ENCODE measurements at places on chromosomes 16 and 17.

- no peak for DNase-seq
These were observed 103.4 kb downstream of the ZNF778 start for GRCh38 chr16:89320782-89321501.

DNA sequence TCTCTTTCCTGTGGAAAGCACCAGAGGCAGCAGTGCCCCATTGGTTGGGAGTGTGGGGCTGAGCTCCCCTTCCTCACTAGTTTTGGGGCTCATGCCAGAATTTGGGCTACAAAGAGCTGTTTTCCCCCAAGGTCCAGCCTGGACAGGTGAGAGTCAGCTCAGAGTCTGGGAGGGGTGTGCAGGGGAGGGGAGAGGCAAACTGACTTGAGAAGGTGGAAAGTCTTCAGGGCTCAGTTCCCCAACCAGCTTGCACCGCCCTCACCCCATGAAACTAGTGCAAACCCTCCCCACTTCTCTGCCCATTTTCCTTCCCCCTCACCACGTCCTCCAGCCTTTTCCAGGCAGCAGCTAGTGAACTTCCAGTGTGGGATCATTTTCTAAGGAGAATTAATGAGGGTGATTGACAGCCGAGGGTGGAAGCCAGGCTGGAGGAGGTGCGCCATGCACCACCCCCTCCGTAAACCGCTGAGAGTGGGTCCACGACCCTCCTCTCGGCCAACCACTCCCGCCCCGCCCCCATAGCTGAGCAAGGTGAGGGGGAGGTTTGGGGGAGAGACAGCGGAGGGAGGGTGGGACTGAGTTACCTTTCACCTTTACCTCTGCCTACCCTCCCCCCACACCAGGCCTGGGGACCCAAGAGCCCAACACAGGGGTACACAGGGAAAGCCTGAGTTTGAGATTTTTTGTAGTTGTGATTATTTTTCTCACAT, 6.2 kb upstream of the DLX4 start:
- DNase-seq, result no peak

- DNase-seq, result no peak
These were observed 4.4 kb downstream of the ATP2A1 start for GRCh38 chr16:28882551-28883160.

DNA sequence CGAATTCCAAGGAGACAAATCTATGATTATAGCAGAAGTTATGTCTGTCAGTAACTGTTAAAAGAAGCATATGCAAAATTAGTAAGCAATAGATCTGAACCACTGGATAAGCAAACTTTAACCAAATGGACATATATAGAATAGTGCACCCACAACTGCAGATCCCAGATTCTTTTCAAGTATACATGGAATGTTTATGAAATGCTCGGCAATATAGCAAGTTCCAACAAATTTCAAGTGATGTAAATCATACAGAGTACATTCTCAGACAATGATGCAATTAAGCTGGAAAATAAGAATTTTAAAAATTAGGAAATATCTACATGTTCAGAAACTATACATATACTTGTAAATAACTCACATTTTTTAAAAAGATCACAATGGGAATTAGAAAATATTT, 8.4 kb upstream of the HELZ start:
- no peak for DNase-seq

GRCh38 chr17:29378500-29378899, 11.7 kb upstream of the TAOK1 start:
- DNase-seq, result no peak

DNA sequence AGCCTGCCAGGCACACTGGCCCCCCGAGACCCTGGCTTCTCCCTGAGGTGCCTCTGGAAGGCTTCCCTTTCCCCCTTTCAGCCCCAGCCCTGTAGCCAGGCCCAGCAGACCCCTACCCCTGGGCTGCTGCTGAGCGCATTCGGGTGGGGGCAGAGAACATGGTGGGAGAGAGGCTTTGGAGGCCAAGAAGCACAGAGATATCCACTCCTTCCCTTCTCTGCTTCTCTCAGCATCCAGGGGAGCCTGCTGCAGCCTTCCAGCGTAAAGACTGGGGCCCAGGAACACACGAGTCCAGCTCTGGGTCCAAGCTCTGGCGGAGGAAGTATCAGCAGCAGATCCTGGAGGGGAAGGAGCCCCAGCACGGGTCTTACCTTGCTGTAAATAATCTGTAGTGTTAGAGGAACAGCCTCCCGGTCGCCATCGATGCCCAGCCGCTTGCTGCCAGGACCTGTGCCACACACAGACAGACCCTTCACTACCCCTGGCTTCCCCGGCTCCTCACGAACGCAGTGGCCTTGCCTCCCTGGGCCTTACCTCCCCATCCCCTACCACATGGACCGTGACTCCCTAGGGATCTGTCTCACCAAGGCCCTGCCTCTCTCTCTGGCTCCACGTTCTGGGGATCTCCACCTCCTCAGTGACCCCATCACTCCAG, 17.0 kb upstream of the PIK3R6 start:
- DNase-seq, result no peak

DNA sequence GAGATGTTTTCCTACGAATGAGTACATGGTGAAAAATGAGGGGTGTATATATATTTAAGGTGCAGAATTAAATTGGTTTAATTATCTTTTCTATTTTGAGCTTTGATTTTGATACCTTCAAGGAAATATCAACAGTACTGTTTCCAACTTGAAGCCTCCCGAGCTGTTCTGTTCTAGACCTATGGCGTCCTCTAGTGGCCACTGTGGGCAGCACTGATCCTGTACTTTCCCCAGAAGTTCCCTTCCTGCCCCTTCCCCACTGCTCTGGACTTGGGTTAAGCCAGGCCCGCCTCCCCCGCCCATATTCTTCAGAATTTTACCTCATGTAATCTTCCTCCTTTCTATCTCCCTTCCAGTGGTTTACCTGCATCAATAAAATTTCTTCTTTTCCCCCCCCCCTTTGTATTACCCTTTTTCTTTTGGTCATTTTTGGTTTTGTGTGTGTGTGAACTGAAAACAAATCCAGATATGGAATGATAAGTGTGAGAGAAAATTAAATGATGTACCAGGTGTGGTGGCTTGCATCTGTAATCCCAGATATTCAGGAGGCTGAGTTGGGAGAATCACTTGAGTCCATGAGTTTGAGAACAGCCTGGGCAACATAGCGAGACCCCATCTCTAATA, 1643.5 kb downstream of the TP53TG3F start:
- no peak for DNase-seq

- DNase-seq, result no peak
These were observed 7.4 kb upstream of the SPAG9 start for GRCh38 chr17:51128076-51128475.

DNA sequence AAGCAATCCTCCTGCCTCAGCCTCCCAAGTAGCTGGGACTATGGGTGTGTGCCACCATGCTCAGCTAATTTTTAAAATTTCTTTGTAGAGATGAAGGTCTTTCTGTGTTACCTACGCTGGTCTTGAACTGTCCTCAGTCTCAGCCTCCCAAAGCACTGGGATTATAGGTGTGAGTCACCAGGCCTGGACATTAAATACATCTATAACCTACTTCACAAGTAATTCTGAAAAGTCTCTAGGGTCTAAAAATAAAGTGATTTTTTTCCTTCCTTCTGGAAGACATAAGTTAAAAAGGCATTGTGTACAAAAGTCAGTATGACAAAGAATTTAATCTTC, 118.3 kb downstream of the PARN start:
- DNase-seq, result no peak

DNA sequence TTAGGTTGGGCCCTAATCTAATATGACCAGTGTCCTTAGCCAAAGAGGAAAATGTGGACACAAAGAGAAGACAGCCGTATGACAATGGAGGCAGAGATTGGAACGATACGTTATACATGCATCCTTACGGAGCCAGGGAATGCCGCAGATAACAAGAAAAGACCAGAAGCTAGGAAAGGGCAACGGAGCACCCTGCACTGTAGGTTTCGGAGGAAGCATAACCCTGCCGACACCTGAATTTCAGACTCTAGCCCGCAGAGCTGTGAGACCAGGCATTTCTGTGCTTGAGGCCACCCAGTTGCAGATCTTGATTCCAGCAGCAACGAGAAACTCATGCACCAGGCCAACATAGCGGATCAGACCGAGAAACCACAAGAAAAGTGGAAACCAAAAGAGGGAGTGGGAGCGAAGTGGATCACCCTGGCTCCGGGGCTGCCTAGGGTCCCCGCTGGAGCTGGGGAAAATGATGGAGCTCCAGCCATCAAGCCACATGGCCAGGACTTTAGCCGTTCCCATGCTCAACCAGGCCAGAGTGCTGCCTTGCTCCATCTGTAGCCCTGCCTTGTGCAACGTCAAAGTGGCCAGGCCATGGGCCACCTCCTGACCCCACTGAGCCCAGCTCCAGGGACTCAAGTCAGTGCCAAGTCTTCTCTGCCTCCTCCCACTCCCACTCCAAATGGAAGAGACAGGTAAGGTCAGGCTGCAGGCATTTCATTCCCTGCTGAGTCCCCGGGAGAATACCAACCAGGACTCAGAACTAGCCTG, 51.7 kb upstream of the RPL38 start:
- no peak for DNase-seq

- no peak for DNase-seq
These were observed 5.5 kb upstream of the MED11 start for GRCh38 chr17:4725646-4726310.

GRCh38 chr17:62673614-62674362, 46.3 kb downstream of the MRC2 start:
- DNase-seq, result no peak

GRCh38 chr17:45748731-45749310, 35.3 kb upstream of the CRHR1 start:
- no peak for DNase-seq

GRCh38 chr16:79393127-79393526, 207.4 kb downstream of the MAF start:
- DNase-seq, result no peak

- DNase-seq, result no peak
These were observed 15.5 kb upstream of the RBFOX3 start for GRCh38 chr17:79626156-79626890.

DNA sequence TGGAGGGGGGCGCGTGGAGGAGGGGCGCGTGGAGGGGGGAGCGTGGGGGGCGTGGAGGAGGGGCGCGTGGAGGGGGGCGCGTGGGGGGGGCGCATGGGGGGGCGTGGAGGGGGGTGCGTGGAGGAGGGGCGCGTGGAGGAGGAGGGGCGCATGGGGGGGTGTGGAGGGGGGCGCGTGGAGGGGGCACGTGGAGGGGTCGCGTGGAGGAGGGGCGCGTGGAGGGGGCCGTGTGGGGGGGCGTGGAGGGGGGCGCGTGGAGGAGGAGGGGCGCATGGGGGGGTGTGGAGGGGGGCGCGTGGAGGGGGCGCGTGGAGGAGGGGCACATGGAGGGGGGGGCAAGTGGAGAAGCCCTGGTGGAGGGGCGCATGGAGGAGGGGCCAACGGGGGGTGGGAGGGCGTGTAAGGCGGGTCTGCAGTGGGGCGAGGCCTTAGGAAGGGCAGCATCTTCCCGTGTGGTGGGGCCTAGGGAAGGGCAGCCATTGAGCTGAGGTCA, 7.3 kb downstream of the MSLN start:
- DNase-seq, result no peak

- DNase-seq, result no peak
These were observed 333.5 kb downstream of the NPIPA8 start for GRCh38 chr16:18003033-18003432.

GRCh38 chr17:61863801-61864126, 436 bp upstream of the BRIP1 start:
- DNase-seq, result no peak

- DNase-seq, result no peak
These were observed 21.2 kb upstream of the ITGB3 start for GRCh38 chr17:47232465-47232864.

GRCh38 chr16:58384437-58385055, 7.7 kb upstream of the GINS3 start:
- no peak for DNase-seq

- DNase-seq, result no peak
These were observed 64.0 kb downstream of the USP32 start for GRCh38 chr17:60327901-60328273.

DNA sequence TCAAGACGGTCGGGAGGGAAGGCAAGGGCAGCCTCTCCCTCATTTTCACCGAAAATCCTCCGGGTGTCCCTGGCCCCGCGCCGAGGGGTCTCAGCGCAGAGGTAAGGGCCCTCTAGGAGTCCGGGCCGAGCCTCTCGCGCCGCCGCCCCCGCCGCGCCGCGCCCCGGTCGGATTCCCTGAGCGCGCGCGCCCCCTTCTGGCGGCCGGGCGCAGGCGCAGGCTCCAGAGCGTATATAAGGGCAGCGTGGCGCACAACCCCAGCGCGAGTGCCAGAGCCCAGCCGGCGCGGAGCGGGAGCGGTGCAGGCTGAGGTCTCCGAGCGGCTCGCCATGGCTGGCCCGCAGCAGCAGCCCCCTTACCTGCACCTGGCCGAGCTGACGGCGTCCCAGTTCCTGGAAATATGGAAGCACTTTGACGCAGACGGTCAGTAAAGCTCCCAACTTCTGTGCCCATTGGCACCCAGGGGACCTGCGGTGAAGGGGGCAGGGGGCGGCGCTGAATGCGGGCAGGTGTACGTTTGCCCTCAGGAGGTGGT, at the start of gene CALB2:
TSS of gene CALB2 (plus strand) at position 260 of the 535 bp plus-strand sequence. CDS start at position 330, 70 bp downstream.
- DNase-seq, result peak; percentile 40

DNA sequence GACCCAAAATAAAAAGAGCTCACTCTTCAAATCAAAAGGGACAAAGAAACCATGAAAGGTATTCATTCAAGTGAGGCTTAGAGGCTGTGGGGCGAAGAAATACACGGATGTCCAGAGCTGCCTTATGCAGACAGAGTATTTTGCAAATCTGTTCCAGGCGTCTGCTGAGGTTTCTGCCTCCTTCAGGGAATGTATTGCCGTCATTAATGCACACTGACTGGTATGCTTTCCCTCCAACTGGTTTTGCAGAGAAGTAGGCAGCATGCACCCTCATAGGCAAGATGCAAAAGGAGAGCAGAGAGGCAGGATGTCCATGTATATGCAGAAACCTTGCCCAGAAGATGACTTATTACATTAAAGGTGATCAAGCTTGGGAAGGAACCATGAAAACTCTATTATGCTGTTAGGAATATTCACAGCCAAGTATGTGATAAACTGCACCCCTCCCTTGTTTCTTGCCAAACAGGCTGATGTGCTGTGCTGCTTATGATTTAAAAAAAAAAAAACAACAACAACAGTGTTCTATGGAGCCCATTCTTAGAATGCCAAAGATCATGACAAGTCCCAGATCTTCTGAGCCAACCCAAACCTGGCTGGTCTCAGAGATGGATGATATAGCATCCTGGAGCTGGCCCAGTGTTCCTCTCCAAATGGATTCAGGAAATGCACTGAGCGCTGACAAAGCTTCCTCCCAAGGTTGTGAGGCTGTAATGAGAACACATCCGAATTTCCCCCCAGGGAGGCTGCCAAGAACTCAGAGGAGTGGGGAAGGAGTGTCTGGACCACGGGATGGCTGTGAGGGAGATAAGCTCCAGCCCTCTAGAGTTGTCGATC, 77.6 kb upstream of the HLF start:
- no peak for DNase-seq

- DNase-seq, result no peak
These were observed 23.1 kb upstream of the CMIP start for GRCh38 chr16:81421536-81421935.
